SHP77 (cell line): ENCODE measurements at places on chromosomes 5 and 9.

DNA sequence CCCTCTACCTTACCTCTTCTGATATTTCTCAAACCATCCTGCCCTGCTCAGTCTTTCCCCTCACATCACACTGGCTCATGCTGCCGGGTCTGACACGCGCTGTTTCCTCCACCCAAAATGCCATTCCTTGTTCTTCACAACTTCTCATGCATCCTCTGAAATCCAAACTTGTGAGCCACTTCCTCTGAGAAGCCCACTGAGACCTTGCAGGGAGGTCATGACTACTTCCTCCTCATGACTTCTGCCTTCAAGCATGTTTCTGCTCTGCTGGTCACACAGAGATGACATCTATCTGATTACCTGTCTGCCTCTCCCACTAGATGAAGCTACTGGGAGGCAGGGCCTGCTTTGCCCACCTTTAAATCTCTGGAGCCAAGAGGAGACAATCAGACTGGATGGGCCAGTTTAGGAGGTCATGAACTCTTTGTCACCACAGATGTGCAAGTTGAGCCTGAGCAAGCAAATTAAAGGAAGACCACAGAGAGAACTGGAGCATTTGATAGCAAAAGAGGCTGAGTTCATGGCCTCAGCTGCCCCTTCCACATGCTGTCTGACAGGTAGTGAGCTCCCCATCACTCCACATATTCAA is 119.8 kb upstream of the TBC1D2 start:
- DNase-seq = no peak

- DNase-seq = no peak
Measured at GRCh38 chr5:38189081-38189504, 69.3 kb upstream of the EGFLAM start.

- no peak for DNase-seq
Measured at GRCh38 chr5:62282064-62282463, 23.9 kb upstream of the KIF2A start.

DNA sequence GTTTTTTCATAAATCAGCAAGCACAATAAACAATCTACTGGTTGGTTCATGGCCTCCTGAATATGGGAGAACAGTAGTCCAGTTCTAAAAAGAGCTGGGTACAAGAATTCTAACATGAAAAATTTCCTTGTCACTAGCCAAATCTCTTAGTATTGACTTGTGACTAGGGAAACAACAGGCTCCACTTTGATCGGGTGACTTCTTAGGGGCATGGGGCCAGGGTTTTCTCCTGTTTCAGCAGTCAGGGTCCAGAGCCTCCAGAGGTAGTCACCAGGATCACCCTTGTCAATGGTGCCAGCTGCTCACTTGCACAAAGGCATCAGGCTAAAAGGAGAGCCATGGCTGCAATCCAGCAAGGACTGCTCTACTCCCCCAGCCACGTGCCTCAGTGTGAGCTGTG is 38.1 kb downstream of the LPAR1 start:
- DNase-seq = no peak

DNA sequence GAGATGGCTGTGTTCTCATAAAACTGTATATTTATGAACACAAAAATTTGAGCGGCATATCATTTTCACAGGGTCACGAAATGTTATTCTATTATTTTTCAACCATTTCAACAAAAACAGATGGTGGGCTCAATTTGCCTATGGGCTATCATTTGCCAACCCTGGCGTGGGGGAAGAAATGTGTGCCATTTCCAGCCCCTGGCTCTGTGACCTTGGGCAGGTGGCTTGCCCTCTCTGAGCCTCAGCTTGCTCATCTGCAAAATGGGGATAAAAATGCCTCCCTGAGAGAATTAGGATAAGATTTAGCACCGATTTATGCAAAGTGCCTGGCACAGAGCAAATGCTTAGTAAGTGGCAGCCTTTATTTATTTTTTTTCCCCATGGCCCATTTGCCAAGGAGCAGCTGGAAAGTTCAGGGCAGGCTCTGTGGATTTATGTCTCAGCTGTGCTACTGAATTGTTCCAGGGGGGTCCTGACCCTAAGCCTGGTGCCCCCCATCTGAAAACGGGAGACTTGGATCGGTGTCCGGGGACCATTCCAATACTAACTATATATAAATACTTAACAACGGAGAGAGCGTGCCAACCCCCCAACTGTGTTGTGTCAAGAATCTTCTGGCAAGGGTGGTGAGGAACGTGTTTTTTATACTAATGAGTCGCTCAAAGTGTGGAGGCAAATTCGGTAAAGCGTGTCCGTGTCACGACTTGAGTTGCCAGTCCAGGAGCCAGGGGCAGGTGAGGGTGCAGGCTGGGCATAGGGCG is 34.5 kb downstream of the HRH2 start:
- DNase-seq = no peak

DNA sequence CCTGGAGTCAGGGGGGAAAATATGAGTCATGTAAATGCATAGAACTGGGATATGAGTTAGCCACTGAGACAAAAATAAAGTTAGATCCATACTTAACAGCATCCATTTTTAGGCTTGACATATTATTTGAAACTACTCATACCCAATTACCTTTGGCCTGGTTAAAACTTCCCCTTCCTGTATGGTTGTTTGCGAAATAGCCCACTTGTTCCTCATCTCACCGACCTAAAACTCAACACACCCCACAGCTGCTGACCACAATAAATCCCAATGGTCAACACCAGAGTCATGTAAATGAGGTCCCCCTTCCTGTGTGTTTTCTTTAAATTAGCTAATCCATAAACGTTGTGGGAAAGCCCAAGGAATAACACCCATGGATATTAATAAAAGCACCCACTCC is 55.2 kb upstream of the TMEM215 start:
- DNase-seq = no peak

DNA sequence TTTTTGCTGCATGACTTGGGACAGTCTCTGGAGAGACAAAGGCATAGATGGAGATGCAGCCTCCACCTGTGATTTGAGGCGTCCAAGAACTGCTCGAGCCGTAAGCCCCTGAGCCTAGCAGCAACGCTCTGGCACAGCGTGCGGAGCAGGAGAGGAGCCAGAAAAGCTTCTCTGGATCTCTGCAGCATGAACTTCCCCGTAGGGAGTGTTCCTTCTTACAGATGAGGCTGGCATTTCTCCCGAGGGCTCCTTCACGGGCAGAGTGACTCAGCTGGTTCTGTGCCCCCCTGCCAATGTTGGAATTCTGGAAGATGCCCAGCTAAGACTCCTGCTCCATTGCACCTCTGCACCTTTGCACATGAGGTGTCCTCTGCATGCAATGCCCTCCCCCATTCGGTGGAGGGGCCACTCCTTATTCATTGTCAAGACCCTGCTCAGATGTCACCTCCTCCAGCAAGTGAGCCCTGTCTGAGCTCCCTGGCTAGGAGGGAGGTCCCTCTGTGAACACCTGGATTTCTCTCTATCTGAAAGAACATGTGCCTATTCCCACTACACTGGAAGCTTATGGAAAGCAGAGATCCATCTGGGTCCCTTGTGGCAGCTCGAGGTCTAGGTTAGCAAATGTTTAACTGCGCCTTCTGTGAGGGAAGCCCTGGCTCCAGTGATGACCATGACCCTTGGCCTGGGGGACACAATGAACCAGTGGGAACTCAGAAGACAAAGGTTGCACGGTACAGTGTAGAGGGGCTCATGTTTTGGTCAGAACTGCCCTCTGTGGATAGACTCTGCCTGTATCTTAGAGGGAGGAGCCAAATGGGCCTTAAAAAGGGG is 39.6 kb downstream of the SH3PXD2B start:
- no peak for DNase-seq

- no peak for DNase-seq
Measured at GRCh38 chr9:7172154-7173115, 414.7 kb downstream of the KDM4C start.

- DNase-seq = no peak
Measured at GRCh38 chr9:77663754-77664153, 15.6 kb upstream of the GNA14 start.

GRCh38 chr9:126461029-126461428 is 134.4 kb downstream of the MVB12B start:
- no peak for DNase-seq

DNA sequence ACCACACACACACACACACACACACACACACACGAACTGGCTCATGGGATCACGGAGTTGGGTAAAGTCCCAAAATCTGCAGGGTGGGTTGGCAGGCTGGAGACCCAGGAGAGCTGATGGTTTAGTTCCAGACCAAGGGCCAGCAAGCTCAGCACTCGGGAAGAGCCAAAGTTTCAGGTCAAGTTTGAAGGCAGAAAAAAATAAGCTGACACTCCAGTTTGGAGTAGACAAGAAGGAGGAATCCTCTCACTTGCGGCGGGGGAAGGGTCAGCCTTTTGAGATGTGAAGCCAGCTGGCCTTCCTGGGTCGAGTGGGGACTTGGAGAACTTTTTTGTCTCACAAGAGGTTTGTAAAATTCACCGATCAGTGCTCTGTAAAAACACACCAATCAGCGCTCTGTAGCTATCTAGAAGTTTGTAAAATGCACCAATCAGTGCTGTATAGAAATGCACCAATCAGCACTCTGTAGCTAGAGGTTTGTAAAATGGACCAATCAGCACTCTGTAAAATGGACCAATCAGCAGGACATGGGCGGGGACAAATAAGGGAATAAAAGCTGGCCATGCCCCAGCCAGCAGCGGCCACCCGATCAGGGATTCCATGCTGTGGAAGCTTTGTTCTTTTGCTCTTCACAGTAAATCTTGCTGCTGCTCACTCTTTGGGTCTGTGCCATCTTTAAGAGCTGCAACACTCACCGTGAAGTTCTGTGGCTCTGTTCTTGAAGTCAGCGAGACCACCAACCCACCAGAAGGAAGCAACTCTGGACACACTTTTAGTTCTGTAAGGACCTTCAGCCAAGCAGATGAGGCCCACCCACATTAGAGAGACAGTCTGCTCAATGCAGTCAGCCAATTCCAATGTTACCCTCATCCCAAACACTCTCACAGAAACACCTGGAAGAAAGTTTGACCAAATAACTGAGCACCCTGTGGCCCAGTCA is 37.8 kb upstream of the UNC5A start:
- no peak for DNase-seq

DNA sequence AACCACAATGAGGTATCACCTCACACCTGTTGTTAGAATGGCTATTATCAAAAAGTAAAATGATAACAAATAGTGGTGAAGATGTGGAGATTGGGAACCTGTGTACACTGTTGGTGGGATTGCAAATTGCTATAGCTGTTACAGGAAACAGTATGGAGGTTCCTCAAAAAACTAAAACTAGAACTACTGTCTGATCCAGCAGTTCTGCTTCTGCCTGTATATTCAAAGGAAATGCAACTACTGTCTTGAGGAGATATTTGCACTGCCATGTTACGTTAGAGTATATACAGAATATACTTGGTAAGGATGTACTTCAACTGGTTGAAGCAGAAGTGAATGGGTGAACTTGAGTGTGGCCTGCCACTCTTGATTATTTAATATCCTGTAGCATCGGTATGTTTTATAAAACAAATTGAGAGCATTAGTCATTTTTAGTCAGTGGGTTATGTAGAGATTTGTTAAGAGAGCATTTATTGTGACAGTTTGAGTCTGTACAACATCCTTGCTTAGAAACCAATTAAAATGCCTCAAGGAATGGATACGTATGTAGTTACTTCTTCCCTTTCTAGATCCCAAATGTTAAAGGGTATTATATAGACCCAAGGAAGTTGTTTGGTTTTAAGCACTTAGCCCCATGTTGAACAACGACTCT is 37.5 kb downstream of the ZCCHC7 start:
- no peak for DNase-seq

DNA sequence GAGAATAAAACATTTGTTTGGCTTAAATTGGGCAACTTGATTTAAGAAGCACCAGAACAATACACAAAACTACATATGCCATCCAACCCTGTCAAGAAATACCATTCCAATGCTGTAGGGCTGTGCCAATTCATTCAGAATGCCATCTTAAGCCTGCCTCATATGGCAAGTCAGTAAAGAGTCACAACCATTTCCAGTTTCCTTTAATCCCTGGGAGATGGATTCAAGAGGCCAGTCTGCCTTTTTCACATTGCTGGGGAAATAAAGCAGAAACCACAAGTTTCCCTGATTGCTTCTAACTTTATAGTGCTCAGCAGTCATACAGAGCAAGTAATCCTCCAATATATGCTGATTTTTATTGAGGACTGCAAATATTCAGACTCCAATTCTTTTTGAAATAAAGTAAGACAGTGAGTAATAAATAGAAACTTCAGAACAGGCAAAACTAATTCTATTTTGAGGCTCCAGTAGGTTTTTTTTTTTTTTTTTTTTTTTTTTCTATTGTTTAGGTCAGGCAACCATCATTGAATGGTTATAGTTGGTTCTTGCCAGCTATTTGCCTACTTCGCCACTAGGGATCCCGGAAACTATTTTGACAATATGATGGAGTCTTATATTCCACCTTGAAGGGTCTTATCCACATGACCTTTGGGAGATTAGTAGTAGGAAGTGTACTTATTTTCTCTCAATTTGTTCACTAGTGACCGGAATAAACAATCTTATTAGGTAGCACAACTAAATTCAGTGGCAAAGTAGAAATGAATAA is 400.9 kb upstream of the MEF2C start:
- DNase-seq = no peak

DNA sequence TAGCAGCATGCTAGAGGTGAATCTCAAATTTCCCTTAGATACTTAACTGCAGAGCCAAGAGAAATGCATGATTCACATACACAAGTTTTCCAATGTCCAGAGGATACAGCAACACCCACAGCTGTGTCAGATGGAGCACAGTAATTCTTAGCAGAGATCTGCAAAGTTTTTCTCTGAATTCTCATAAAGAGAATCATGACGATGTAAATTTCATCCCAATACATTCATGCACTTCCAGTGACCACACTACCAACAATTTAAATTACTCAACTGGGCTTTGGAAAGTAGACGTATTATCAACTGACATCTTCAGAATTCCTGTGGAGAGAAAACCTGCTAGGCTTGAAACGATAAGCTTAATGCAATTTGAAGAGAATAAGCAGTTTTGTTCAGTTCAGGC is 378.8 kb upstream of the TLE4 start:
- no peak for DNase-seq

DNA sequence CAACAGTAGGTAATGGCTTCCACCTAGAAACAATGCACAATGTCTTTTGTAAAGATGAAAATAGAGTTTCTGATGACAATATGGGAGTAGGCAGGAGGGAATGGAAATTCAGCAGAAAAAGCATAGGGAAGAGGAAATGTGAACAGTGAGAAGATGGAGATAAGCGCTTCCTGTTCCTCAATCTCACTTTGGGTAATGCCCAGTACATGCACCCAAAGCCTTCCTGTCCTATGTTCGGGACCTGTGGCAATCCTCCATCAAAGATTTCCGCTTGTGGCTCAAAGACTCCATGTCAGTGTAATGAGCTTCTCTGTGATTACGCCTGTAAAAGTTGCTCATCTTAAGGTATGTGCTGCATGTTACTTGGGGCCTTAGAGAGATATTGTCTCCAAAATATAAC is 2.7 kb downstream of the UGT3A1 start:
- no peak for DNase-seq

DNA sequence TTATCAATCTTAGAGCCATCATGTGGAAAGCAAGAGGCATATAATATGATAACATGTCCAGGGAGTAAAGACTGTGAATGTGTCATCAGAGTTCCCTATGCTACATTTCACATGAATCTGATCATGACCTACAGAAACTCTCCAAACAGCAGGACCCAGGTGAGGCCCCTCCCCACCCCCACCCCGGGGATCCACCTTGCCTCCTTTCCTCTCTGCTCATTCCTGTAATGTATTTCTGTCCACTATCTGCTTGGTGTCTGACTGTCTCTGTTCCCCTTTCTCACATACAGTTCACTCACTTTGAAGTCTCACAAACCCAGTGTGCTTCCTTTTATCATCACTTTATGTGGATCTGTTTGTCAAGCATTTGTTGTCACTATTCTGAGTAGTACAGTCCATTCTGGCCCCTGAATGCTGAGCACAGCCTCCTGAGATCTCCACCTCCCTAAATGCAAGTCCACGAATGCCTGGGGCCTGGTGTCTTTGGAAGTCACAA is 76.4 kb upstream of the SMARCA2 start:
- no peak for DNase-seq

- no peak for DNase-seq
Measured at GRCh38 chr9:589723-590122, 251.8 kb upstream of the DMRT1 start.
